ENCODE measurements at places on chromosomes 7 and 10. TPM values are rescaled to one million over a fixed set of nuclear protein-coding genes. Genes with fewer than 3 reads are reported as not detected.

Gene SEMA3E
- total RNA-seq = 0.23 TPM

Gene TMEM140
- total RNA-seq = 6.3 TPM

Gene PIP
- not detected for total RNA-seq

Gene MSMB
- not detected for total RNA-seq

Gene CADPS2
- 11.8 TPM for total RNA-seq

GRCh38 chr10:16195178-16195769, 241.5 kb upstream of the PTER start:
- no peak for DNase-seq

GRCh38 chr7:116500078-116500853, 728 bp downstream of the CAV2 start:
- DNase-seq = peak; percentile 56

- DNase-seq = no peak
These were observed 12.2 kb downstream of the PDZD8 start for GRCh38 chr10:117363028-117363427.

DNA sequence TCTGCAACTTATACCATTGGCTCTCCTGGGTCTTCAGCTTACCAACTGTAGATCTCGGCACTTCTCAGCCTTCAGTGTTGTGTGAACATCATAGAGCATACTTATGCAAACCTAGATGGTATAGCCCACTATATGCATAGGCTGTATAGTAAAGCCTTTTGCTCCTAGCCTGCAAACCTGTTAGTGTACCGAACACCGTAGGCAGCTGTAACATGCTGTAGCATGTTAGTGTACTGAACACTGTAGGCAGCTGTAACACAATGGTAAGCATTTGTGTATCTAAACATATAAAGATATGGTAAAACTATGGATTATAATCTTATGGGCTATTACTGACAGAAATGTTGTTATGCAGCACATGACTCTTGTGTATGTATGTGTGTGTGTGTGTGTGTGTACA, 256.9 kb downstream of the WDR11 start:
- no peak for DNase-seq

DNA sequence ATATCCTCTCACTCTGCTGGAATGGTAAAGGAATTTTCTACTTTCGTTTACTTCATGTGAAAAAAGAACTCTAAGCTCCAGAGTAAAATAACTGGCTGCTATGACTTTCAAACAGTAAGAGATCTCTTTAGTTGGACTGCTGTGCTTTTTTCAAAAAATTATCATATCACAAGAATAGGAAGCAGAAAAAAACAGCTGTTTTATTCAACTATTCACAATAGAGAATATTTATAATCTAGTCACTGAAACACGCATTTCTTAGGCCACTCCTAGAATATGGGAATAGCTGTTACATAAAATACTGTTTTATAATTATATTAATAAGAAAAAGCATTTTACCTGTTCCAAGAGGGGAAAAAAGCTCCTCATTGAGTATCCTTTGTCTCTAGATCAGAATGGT, 29.7 kb downstream of the NOC3L start:
- DNase-seq = no peak

DNA sequence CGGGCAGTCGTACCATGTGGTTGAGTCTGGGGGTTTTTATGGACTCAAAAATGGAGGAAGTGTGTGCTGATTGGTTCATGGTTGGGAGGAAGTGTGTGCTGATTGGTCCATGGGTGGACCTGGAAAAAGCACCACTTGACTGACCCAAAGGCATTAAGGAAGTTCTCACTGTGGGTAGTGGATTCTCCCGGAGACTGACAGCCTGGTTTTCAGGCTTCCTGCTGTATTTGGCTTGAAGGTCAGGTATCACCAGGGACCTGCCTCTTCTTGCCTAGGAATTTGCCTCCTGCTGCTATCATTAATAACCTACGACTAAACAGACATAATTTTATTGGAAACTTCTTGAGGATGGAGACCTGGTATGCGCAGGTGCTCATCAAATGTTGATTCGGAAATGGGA, 268.8 kb upstream of the LRGUK start:
- DNase-seq = no peak

DNA sequence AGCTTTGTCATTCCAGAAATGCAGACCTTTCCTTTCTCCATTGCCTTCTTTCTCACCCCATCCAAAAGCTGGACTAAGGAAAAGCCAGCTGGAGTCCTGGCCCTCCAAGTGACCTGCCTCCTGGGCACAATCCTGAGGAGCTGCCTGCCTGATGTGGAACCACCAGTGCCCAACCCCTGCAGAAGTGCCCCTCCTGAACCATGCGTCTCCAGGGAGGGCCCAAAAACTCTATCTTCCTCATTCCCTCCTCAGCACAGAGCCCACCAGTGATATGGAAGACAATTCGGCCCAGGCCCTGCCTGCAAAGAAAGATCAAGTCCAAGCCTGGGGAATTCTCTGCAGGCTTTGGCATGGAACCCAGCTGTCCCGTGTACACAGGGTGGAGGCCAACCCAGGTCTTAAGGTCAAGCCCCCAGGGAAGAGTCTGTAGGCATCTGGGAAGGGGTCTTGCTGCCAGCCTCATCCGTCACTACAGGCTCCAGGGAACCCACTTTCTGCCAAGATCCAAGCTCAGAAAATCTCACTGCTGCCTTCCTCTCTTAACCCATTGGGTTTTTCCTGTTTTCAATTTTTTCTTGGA, 3.5 kb upstream of the GRID1 start:
- no peak for DNase-seq

- DNase-seq = peak; percentile 35
These were observed 86.8 kb upstream of the NAMPT start for GRCh38 chr7:106371629-106372028.
